ENCODE measurements at places on chromosomes 5 and 9. TPM values are rescaled to one million over a fixed set of nuclear protein-coding genes. Genes with fewer than 3 reads are reported as not detected.

CEP120 gene
- total RNA-seq, result 17.7 TPM

TMEM215 gene
- total RNA-seq, result not detected

C5 gene
- 5.1 TPM for total RNA-seq

GIN1 gene
- total RNA-seq, result 7.1 TPM

NFIB gene
- 40.7 TPM for total RNA-seq

NIPAL4 gene
- not detected for total RNA-seq

FAM221B gene
- not detected for total RNA-seq

TNFSF15 gene
- 0.44 TPM for total RNA-seq

C6 gene
- total RNA-seq, result not detected

PCDHGA2 gene
- total RNA-seq, result 6.6 TPM

DIPK1B gene
- total RNA-seq, result 2.2 TPM

ZNF484 gene
- total RNA-seq, result 10.8 TPM

MLANA gene
- total RNA-seq, result not detected

UBTD2 gene
- 23.2 TPM for total RNA-seq

TAF1L gene
- under 0.01 TPM for total RNA-seq

IFNA2 gene
- total RNA-seq, result not detected

NANS gene
- 112 TPM for total RNA-seq

OR2S2 gene
- not detected for total RNA-seq

MAN2A1 gene
- total RNA-seq, result 78.1 TPM

IFNA13 gene
- not detected for total RNA-seq

FBXW11 gene
- total RNA-seq, result 75.0 TPM

CDH9 gene
- total RNA-seq, result not detected

C5orf52 gene
- total RNA-seq, result not detected

HEMGN gene
- not detected for total RNA-seq

LMX1B gene
- not detected for total RNA-seq

GPX3 gene
- 18.4 TPM for total RNA-seq

PRRX2 gene
- total RNA-seq, result 50.0 TPM

PTGR1 gene
- 161 TPM for total RNA-seq

GPR21 gene
- 0.17 TPM for total RNA-seq

SLC34A1 gene
- total RNA-seq, result not detected

PIK3R1 gene
- 27.2 TPM for total RNA-seq

CFAP157 gene
- 0.17 TPM for total RNA-seq

MRRF gene
- total RNA-seq, result 36.7 TPM

ADAMTS6 gene
- 52.8 TPM for total RNA-seq

ITGA1 gene
- total RNA-seq, result 4.1 TPM

CXXC5 gene
- 140 TPM for total RNA-seq

CDX1 gene
- total RNA-seq, result 0.17 TPM

PTGER4 gene
- total RNA-seq, result 10.3 TPM

IL5 gene
- total RNA-seq, result not detected
